ENCODE measurements at places on chromosomes 4 and X. TPM values are rescaled to one million over a fixed set of nuclear protein-coding genes. Genes with fewer than 3 reads are reported as not detected.

The METAP1 gene
- total RNA-seq = 38.7 TPM

The MAOB gene
- total RNA-seq = 4.5 TPM

The PRDX4 gene
- total RNA-seq = 90.5 TPM

The SLC7A11 gene
- 7.1 TPM for total RNA-seq

The HTN3 gene
- not detected for total RNA-seq

The MGARP gene
- total RNA-seq = 98.1 TPM

The ANOS1 gene
- 49.4 TPM for total RNA-seq

The DKC1 gene
- total RNA-seq = 41.2 TPM

All from camera-type eye (tissue), 1 donor.